Inflammatory macrophage treated with lipopolysaccharide for 4 hours (primary cell): ENCODE measurements at places on chromosomes 12 and 14.

GRCh38 chr12:92012691-92013090 is 133.0 kb downstream of the BTG1 start:
- DNase-seq = peak; percentile 16

DNA sequence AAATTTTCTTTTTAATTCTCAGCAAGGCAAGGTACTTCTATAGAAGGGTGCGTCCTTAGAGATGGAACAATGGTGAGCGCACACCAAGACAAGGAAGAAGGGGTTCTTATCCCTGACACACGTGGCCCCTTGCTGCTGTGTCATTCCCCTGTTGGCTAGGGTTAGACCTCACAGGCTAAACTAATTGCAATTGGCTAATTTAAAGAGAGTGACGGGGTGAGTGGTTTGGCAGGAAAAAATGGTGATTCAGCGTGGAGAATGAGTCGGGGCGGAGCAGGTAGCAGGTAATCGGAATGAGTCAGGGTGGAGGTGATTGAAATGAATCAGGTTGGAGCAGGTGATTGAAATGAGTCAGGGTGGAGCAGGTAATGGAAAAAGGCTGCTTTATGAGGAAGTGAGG is 36.3 kb upstream of the HECTD1 start:
- DNase-seq = no peak

GRCh38 chr12:54258201-54258681 is 21.7 kb downstream of the CBX5 start:
- DNase-seq = no peak

GRCh38 chr12:67752226-67752732 is 103.7 kb downstream of the DYRK2 start:
- no peak for DNase-seq

GRCh38 chr12:46430340-46430948 is 57.9 kb upstream of the SLC38A2 start:
- peak; percentile 80 for DNase-seq

DNA sequence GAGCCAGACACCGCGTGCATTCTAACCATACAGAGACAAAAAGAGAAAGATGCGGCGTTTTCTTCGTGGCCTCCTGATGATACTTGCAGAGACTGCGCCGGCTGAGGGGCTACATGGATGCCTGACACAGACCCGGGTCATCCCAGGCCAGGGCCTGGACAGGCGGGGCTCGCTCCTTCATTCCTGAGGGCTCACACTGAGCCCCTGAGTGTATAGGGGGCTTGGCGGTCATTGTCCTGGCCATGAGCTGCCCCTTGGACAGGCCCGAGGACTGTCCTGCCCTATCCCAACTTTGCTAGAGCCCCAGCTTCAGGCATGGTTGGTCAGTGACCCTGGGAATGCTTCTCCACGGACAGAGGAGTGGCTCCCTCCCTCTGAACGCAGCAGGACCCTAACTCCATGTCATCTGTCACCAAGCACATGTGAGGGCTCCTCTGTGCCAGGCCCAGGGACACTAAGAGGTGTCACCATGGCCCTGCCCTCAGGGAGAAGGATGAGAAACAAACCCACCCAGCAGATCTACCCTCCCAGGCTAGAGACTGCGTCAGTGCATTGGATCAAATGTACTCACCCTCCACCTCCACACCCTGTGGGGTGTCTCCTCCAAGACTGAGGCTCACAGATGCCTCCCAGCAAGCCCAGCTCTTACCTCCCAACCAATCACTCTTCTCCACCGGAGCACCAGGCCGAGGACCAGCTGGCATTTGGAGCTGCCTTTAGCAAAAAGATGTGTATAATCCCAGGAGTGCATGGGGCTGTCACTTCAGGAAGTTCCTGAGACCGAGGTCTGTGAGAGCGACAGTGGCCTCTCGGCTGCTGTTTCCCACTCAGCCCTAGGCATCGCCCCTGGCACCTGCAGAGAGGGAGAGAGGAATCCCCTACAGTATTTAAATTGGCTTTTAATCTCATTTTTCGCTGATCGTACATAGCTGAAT is 102.7 kb downstream of the DICER1 start:
- DNase-seq = no peak

GRCh38 chr12:91866566-91866965 is 279.1 kb downstream of the BTG1 start:
- DNase-seq = no peak

GRCh38 chr14:94075008-94075407 is 6.0 kb downstream of the DDX24 start:
- no peak for DNase-seq

GRCh38 chr12:3061059-3061458 is 16.1 kb upstream of the TSPAN9 start:
- no peak for DNase-seq

- peak; percentile 39 for DNase-seq
These were observed 44.9 kb downstream of the ATP2B1 start for GRCh38 chr12:89663577-89664357.

GRCh38 chr14:74018174-74018585 is 908 bp downstream of the ENTPD5 start:
- peak; percentile 87 for DNase-seq

DNA sequence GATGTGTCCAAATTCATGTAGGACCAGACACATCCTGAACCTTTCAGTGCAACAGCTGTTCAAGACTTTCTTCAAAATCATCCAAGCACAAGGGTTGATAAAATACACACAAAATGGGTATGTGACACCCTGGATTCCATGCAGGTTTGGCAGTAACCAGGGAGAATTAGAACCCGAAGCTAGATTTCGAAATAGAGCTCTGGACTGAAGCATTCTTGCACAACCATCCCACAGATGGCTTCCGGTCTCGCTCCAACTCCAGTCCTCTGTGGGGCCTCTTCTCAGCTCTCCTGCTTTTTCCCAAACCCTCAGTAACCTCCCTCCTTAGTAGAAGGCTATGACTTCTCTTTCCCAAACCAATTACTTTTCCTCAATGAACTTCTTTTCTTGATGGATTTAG is 171.3 kb downstream of the TTC7B start:
- DNase-seq = peak; percentile 53

DNA sequence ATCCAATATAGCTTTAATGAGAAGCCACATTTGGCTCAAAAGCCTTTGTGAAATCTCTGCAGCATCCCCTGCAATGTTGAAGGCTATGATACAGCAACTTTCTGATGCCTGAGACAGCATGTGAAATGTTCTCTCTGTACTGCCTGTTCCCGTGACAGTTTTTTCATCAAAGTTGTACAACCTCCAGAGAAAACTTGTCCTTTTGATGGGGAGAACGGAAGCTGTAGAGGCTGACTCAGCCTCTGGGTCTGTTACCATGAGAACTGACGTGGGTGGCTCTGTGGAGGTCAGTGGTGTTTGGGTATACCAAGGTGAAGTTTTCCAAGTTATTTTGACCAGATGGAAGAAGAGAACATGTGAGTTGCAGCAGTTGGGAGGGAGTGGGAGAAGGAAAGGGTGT is 17.0 kb downstream of the SLC4A8 start:
- DNase-seq = peak; percentile 26

DNA sequence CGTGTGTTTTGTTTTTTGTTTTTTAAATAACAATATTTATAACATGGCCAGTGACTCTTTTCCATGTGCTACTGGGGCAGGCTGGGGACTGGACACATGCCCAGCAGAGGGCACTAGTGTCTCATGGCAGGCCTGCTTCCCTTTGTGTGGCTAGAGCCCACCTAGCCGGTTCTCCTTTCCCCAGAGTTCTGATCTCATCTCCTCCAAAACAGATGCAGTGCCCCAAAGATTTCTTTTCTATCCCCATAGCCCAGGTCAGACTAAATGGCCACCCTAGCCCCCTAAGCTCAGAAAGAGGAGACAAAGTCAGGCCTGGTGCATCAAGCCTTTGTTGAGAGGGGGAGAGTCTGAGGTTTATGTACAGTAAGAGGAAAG is 21.2 kb downstream of the PRPF40B start:
- peak; percentile 74 for DNase-seq

DNA sequence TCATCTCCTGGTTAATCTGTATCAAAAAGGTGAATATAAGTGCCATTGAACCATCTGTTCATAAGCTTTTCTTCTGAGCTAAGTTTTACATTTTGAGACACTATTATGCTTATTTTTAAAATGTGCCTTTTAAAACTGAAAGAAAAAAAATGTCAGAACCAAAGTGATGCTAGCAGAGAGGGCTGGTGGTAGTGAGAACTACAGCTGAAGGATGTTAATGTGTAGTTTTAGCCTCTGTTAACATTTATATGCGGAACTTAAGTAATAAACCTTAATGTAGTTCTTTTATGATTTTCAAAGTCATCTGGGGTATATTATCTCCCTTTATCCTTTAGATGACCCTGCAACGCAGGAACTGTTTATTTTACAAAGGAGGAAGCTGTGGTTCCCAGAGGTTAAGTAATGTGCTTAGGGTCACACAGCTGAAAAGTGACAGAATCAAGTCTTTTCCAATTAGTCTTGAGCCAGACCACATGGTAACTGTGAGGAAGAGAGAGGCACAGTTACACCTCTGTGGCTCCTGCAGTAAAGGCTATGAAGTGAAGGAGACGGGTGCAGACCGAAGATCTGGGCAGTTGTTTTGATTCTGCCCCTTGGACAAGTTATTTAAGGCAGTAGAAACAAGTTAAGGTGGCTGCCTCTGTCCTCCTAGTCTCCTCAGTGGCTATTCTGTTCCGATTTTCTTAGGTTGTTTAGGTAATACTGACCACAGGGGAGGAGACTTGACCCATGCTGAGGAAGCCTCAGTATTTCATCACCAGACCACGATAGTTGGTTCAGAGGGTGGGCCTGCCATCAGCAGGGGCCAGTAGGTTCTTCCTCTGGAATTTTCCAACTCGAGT is 23.9 kb downstream of the GNG2 start:
- DNase-seq = peak; percentile 85

GRCh38 chr14:92340931-92341330 is 18.0 kb downstream of the SLC24A4 start:
- DNase-seq = no peak

- no peak for DNase-seq
These were observed 53.6 kb downstream of the ERO1A start for GRCh38 chr14:52641745-52642144.

- peak; percentile 55 for DNase-seq
These were observed 18.0 kb downstream of the TNFAIP2 start for GRCh38 chr14:103141117-103141796.

DNA sequence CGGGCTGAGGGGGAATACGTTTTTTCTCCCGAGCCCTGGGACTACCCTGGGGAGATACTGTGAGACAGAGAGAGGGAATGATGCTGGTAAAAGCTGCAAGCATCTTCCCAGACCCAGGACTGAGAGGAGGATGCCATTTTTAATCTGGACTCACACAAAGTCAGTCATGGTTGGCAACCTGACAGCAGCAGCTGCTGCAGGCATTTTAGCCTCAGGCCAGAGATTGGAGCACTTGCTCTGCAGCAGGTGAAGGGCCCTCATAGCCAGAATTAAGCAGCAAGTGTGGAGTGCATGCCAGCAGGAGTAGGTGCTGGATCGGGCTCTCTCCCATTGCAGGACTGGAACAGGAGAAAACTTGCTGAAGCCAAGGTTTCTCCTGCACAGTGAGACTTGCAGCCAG is 361.1 kb upstream of the CLEC14A start:
- no peak for DNase-seq

DNA sequence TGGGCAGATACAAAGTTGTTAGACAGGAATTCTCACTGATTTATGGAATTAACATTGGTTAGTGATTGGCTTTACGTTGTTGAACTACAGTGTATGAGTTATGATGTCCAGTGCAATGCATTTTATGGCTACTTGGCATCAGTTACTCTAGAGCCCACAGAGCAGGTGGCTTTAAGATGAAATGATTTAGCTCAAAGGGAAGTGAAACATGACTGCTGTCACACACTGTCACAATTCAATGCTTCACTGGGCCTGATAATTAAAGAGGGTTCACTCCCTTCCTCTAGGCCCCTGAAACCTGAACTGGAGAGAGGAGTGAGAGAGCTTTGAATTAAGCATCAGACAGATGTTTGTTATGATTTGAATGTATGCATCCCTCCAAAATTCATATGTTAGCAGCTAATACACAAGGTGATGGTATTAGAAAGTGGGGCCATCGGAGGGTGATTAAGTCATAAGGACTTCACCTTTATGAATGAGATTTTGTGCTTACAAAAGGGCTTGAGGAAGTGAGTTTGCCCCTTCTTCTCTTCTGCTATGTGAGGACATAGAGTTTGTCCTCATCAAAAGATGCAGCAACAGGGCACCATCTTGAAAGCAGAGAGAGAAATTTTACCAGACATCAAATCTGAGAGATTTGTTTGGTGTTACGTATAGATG is 175.8 kb upstream of the GRIN2B start:
- DNase-seq = no peak

- DNase-seq = no peak
These were observed 140.8 kb downstream of the SCARB1 start for GRCh38 chr12:124722878-124723277.

DNA sequence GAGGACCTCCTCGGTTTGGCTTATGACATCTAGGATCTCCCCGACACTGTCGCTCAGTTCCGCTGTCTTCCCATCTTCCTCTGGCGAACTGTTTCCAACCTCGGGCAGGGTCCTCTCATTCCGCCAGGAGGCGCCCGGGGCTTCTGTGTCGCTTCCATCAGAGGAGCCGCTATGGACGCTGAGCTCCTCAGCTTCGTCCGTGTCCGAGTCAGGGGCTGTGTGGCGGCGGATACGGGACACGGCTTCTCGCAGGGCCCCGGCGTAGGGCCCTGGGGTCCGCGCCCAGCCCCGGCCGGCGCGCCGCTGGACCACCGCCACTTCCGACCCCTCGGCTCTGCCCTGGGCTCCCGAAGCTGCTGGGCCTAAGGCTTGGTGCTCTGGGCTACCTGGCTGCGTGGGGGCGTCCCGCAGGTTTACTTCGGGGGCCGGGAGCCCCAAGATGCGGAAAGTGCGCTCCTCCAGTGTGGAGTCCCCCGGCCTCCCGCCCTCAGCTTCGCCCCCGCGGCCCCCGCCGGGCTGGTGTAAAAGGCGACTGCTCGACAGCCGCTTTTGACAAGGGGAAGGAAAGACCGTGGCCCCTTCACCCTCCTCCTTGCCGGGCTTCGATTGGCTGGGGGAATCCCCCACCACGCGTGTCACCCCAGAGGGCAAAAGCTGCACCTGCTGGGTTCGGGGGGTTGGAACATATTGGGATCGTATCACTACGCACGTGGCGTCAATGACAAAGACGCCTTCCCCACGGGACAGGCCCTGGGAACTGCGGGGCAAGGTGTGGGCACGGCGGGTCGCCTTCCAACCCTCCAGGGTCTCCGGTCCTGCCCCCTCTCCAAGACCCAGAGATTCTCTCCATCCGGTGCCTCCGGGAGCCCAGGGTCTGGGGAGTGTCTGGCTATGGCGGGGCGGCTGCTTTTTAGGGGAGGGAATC is 2.1 kb downstream of the DDN start:
- peak; percentile 83 for DNase-seq

- no peak for DNase-seq
These were observed 295.1 kb upstream of the ATP2B1 start for GRCh38 chr12:90003688-90004087.

GRCh38 chr14:34368971-34369647 is 92.9 kb downstream of the SPTSSA start:
- DNase-seq = peak; percentile 59
